Prostate gland (tissue), 2 donors: ENCODE measurements at places on chromosomes 1 and 21. TPM values are rescaled to one million over a fixed set of nuclear protein-coding genes. Genes with fewer than 3 reads are reported as not detected.

DNA sequence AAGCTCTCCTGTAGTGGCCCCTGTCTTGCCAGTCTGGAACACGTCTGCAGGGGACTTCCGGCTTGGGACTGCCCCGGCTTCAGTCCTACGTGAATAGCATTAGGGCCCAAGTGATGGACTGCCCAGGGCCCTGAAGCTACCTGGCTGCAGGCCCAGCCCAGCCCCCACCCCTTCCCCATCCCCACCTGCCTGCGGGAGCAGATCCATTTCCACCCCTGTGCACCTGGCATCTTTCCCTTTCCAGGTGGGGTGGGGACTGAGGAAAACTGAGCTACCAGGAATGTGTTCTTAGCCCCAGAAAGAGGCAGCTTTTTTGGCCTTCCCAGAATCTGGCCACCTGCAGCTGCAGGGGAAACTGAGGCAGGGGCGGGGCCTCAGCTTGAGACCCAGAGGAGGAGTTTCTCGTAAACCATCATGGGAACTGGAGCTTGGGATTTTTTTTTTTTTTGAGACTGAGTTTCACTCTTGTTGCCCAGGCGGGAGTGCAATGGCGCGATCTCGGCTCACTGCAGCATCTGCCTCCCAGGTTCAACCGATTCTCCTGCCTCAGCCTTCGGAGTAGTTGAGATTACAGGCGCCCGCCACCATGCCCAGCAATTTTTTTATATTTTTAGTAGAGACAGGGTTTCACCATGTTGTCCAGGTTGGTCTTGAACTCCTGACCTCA, 3.2 kb downstream of the EDN2 start:
- peaks cover 33% of the 10 kb centered on the region for H3K4me1 ChIP-seq
- no peak overlapping the region for H3K27ac ChIP-seq
- no peak overlapping the region for H3K4me3 ChIP-seq
- no peak for DNase-seq

DNA sequence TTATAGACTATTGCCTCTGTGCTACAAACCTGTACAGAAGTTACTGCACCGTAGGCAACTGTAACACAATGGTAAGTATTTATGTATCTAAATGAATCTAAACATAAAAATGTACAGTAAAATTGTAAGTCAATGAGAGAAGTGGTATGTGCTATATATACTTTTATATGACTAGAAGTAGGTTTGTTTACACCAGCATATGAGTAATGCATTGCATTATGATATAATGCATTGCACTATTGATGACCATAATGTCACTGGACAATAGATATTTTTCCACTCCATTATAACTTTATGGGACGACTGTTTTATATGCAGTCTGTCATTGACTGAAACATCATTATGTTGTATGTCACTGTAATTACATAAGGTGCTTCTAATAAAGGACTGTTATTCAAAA, 340.3 kb upstream of the SNX7 start:
- no peaks in the 10 kb centered on the region for H3K27me3 ChIP-seq
- H3K27ac ChIP-seq = no peak overlapping the region
- DNase-seq = no peak
- no peaks in the 10 kb centered on the region for H3K4me1 ChIP-seq

- no peaks in the 10 kb centered on the region for H3K36me3 ChIP-seq
- no peak for DNase-seq
- H3K27me3 ChIP-seq = no peaks in the 10 kb centered on the region
- H3K4me3 ChIP-seq = no peak overlapping the region
- H3K27ac ChIP-seq = no peak overlapping the region
- no peaks in the 10 kb centered on the region for H3K4me1 ChIP-seq
Measured at GRCh38 chr1:191804311-191804710, 354.0 kb upstream of the RGS18 start.

Gene SELP
- 9.1 TPM for total RNA-seq

Gene FCRLA
- total RNA-seq = not detected

Gene STXBP3
- total RNA-seq = 41.1 TPM

Gene SNX7
- total RNA-seq = 32.9 TPM

Gene BTBD8
- 6.3 TPM for total RNA-seq

Gene OR2L8
- not detected for total RNA-seq
